HFFc6 (cell line): ENCODE measurements at places on chromosomes 16 and 17. TPM values are rescaled to one million over a fixed set of nuclear protein-coding genes. Genes with fewer than 3 reads are reported as not detected.
A peak's percentile ranks its signal among the peaks of the same experiment; 100 is the strongest.

The FZD2 gene
- total RNA-seq, result 86.6 to 91.9 TPM (median 89.1 TPM) in 3 replicates

GRCh38 chr17:76440751-76441362, 12.1 kb downstream of the UBE2O start:
- DNase-seq, result no peak

GRCh38 chr17:71460943-71461342, 659.9 kb upstream of the SOX9 start:
- peak; percentile 15 for DNase-seq

- DNase-seq, result no peak
These were observed 24.9 kb downstream of the DBNDD1 start for GRCh38 chr16:89994389-89994720.

The GH2 gene
- not detected in 3 replicates for total RNA-seq

- no peak for DNase-seq
These were observed 33.6 kb downstream of the SEC14L5 start for GRCh38 chr16:4991754-4992153.

GRCh38 chr17:28180449-28180848, 138.0 kb downstream of the NLK start:
- DNase-seq, result peak; percentile 39

DNA sequence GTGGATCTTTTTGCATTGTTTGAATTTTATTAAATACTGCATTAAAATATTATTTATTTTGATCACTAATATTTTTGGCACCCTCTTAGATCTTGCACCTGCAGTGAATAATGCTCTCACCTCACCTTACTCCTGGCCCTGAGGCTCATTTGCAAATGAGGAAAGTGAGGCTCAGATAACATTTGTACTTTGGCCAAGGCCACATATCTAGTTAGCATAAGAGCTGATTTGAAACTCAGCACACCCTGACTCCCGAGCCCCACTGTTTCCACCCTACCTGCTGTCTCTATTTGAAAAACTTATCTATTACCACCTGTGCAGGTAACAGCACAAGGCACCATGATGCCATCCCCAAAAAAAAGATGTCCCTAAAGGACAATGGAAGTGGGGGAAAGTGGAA, 358.7 kb upstream of the MAF start:
- no peak for DNase-seq

DNA sequence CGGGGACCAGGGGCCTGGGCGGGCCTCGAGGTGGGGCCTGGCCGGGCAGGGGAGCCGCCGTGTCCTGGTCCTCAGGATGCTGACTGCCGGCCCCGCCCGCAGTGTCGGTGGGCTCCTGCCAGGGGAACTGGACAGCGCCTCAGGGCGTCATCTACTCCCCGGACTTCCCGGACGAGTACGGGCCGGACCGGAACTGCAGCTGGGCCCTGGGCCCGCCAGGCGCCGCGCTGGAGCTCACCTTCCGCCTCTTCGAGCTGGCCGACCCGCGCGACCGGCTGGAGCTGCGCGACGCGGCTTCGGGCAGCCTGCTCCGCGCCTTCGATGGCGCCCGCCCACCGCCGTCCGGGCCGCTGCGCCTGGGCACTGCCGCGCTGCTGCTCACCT, 2.3 kb upstream of the PAQR4 start:
- no peak for DNase-seq

DNA sequence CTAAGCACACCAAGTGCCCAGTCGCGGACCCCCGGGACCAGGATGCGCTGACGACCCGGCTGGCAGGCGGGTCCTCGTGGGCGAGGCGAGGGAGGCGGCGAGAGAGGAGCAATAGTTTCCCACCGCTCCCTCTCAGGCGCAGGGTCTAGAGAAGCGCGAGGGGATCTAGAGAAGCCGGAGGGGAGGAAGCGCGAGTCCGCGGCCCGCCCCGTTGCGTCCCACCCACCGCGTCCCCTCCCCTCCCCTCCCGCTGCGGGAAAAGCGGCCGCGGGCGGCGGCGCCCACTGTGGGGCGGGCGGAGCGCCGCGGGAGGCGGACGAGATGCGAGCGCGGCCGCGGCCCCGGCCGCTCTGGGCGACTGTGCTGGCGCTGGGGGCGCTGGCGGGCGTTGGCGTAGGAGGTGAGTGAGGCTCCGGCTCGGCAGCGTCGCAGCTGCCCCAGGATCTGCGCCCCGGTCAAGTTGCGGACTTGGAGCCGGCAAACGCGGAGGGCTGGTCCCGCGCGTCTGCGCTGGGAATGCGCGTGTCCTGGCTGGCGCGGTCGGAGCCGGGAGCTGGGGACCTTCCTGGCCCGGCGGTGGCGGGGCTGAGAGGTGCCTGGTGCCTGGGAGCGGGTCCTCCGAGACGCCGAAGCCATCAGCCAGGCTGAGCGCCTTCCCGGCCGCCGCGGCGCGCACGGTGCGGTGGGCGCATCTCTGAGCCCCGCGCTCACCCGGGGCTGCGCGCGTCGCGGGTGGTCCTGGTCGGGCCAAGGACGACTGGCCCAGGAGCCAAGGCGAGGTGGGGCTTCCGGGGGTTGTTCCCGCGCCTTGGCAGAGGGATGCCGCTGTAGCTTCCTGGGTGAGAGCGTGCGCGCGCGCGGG, at the start of gene ITGB3:
TSS of gene ITGB3 (plus strand) at position 287 of the 862 bp plus-strand sequence. CDS start at position 322, 35 bp downstream.
- peak; percentile 66 for DNase-seq

The CACNA1G gene
- 0.05 to 0.21 TPM (median 0.05 TPM) in 3 replicates for total RNA-seq

GRCh38 chr16:57955572-57956188, 15.2 kb downstream of the CNGB1 start:
- DNase-seq, result no peak

DNA sequence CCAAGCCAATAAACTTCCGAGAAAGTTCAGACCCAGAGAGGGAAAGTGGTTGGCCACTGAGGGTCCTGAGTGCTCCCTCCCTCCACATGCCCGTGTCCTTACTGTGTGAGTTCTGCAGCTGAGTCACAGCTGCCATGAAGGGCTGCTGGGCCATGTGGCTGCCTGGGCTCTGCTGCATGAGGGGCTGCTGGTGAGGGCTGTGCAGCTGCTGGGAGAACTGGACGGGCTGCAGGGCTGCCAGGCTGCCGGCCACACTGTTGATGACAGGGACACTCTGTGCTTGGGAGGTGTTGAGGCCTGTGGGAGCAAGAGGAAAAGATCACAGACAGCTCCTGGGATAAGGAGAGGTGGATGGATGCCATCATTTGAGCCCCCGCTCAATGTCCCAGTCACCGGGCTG, 44.0 kb downstream of the HNF1B start:
- no peak for DNase-seq

DNA sequence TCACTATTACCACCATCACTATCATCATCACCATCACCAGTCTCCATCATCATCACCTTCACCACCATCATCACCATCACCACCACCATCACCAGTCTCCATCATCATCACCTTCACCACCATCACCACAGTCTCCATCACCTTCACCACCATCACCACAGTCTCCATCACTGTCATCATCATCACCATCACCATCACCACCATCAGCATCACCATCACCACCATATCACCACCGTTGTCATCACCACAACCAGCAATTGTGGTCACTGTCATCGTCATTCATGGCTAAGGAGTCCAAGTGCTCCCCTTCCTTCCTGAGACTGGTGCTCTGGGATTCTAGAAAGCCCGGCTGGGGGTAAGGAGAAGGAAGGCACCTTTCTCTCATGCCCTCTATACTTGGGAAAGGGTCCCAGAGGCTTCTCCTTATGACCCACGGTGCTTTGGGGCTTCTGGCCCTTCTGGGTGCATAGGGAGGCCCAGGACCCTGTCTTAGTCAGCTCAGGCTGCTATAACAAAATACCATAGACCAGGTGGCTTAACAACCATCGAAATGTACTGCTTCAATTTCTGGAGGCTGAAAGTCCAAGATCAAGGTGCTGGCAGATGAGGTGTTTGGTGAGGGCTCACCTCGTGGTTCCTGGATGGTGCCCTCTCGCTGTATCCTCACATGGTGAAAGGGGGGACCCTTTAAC, 93.4 kb upstream of the GSE1 start:
- no peak for DNase-seq

- no peak for DNase-seq
These were observed 44.8 kb downstream of the STAT5A start for GRCh38 chr17:42333053-42333452.

DNA sequence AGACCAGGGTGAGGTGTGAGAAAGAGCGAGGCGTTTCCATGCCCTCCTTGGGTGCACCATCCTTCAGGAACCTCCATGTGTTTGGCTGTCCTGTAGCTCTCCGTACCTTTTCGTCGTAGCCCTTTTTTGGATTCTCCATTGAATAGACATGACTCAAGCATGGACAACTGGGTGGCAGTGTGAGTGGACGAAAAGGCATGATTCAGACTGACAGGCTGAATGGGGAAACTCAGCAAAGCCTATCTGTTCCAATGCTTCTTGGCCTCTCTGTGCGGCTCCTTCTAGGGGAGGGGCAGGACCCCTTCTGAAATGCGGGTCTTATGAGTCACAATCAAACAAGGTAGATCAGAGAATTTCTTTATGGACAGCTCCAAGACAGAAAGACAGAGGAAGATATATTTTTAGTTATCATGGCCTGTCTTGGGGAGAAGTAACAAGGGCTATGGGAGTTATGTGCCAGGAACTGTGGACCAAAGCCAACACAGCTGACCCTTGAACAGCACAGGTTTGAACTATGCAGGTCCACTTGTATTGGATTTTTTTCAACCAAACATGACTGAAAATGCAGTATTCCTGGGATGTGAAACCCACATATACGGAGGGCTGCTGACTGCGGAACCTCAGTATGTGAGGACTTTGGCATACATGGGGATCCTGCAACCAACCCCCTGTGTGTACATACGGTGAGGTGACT, 22.9 kb downstream of the ADORA2B start:
- no peak for DNase-seq

GRCh38 chr16:89090182-89090630, 3.4 kb upstream of the ACSF3 start:
- DNase-seq, result no peak

The NECAB2 gene
- not detected in 3 replicates for total RNA-seq

GRCh38 chr17:5118219-5118618, 2.4 kb downstream of the USP6 start:
- no peak for DNase-seq

GRCh38 chr17:81492202-81492601, 20.4 kb downstream of the ACTG1 start:
- DNase-seq, result no peak

GRCh38 chr16:14106961-14107360, 35.8 kb downstream of the MRTFB start:
- no peak for DNase-seq

DNA sequence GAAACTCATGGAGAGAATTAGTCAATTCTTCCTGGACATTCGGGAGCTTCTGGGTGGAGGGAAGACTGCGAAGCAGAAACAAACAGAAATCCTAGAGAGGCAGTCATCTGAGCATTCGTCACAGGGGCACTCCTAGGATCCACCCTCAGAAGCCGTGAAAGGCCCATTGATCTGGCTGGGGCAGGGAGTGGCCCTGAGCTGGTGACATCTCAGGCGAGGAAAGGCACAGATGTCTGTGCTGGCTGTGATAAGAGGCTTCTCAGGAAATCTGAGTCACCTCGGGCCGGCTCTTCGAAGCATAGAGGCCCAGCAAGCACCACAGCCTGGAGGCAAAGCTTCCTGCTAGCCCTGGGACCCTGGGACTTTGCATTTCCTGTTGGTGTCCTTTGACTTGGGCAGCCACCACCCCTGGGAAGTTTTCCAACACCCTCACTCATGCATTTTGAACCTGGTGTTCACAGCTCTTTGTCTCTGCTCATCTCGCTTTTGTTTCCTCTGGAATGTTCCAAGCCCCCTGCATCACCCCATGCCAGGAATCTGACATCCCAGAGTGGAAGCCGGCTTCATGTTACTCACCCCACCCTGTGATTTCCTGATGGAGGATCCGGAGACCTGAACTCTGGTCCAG, 23.3 kb upstream of the CDRT4 start:
- peak; percentile 68 for DNase-seq

GRCh38 chr16:2337431-2338296, 2.9 kb downstream of the ABCA3 start:
- no peak for DNase-seq

The TNS4 gene
- not detected in 3 replicates for total RNA-seq

DNA sequence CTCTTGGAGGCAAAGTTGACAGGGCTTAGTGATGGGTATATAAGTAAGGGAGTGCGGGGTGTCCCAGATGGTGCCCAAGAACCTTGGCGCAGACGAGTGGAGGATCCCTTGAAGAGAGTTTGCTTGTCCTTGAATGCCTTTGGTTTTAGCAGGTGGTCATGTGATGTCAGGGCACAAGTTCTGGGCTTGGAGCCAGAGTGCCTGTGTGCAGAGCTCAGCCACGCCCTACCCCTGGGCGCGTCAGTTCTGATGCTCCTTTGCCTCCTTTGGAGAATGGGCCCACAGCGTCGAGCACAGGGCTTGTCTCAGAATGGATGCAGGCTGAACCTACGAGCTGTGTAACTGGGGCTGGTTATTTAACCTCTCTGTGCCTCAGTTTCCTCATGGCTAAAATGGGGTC, 412.2 kb upstream of the EEF2KMT start:
- DNase-seq, result no peak

The COPRS gene
- 104 and 125 TPM in 2 replicates for total RNA-seq

- no peak for DNase-seq
These were observed 24.8 kb downstream of the HS3ST3A1 start for GRCh38 chr17:13576661-13577526.

GRCh38 chr16:77711775-77712174, 10.5 kb upstream of the NUDT7 start:
- DNase-seq, result no peak

DNA sequence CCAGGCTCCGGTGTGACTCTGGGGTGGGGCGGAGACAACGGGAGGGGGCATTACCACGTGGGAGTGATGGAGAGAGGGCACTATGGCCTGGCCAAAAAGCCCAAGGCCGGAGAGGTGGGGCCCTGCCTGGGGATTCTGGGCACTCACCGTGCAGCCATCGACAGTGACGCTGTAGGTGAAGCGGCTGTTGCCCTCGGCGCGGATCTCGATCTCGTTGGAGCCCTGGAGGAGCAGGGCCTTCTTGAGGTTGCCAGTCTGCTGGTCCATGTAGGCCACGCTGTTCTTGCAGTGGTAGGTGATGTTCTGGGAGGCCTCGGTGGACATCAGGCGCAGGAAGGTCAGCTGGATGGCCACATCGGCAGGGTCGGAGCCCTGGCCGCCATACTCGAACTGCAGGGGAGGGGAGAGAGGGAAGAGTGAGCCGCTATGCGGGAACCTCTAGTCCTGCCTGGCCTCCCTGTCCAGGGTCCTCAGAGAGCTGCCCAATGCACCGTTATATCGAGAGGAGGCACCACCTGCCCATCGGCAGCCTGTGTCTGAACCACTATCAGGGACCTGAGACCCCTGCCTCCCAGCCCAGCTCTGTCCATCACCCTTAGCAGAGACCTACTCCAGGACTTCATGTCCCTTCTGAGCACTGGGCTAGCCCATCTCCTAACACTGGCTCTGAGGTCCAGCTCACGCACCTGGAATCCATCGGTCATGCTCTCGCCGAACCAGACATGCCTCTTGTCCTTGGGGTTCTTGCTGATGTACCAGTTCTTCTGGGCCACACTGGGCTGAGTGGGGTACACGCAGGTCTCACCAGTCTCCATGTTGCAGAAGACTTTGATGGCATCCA, 15.6 kb downstream of the COL1A1 start:
- DNase-seq, result no peak

The RAB37 gene
- 0.11 TPM in 1 of 3 replicates, not detected in the others for total RNA-seq

- no peak for DNase-seq
These were observed 34.7 kb upstream of the NGFR start for GRCh38 chr17:49460401-49460800.

The RAPGEFL1 gene
- 1.6 to 2.4 TPM (median 1.7 TPM) in 3 replicates for total RNA-seq

- no peak for DNase-seq
These were observed 34.5 kb downstream of the PSME3IP1 start for GRCh38 chr16:57151369-57151768.

The GRAPL gene
- total RNA-seq, result not detected in 3 replicates
